NCI-H446 treated with DMSO at 0.1 percent for 48 hours (cell line): ENCODE measurements at places on chromosomes 3 and 15.

DNA sequence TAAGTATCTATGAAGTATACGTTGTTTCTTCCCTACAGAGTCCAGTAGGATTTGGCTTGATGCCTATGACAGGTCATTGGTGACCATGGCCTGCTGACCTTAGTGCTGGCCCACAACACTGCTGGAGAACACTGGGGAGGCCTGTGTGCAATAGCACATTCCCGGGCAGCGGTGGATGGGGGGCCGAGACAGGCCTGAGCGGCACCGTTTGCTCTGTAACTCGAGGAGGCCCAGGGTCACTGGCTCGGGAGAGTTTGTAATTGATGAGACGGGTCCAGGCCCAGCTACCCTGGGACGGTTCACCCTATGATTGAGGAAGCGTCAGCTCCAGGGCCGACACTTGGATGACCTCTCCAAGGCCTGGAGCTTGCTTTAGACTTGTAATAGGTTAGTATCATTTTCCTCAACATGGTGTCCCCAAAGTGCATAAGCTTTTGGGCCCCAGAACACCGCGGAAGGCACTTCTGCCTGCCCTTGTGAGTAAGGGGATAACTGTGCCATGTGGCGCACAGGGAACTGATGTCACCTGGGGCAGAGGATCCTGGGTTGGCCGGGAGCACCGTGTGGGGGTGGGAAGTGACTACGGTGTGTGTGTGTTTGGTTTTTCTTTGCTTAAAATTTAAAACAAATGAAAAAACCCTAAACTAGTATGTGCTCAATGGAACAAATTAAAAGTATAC lies 12.0 kb downstream of the TRPM1 start:
- no peak for DNase-seq

GRCh38 chr15:85649372-85649771 lies 145.4 kb downstream of the KLHL25 start:
- no peak for DNase-seq

- DNase-seq, result no peak
Observed at GRCh38 chr3:47841786-47842349, 38.9 kb downstream of the DHX30 start.

DNA sequence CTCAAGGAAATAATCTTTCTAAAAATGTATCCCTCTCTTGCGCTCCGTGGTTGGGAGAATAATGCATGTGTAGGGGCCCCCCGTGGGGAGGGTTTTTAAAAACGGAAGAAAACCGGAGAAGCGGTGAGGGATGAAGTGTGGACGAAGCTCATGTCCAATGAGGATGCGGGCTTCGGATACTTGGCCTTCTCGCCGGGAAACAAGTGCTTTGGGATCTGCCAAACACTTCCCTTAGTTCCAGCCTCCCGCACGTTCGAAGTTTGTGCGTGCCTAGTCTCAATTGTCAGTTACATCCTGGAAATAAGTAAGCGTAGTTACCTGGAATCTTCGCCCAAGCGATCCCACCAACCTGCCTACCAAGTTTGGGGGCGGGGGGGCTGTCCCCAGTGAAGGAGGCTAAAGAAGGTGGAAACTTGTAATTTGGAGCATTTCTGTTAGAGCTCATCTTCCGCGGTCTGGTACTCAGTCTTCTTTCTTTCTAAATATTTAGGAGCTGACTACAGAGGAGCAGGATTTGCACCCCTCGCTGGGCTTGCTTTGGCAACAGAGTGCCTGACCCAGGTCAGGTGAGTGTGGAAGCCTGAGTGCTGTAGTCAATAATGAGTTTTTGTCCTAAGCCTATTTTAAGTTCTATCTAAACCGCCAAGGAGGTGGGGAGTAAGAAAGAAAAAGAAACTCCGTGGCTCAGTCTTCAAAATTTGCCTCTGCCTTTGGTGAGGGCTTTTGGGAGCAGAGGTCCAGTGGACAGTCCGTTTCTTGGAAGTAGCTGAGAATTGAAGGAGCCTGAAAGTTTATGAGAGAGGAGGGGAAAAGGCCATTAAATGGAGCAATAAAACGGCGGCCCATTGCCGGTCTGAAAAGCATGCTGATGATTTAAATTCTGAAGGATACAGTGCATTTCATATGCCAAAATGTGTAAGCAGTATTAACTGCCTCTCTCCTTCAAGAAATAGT lies 1.1 kb downstream of the ITPR1 start:
- no peak for DNase-seq

- no peak for DNase-seq
Observed at GRCh38 chr15:70799667-70800450, 36.5 kb upstream of the UACA start.
